Stimulated activated CD4-positive, alpha-beta T cell treated with anti-CD3 and anti-CD28 coated beads, Interleukin-12 subunit alpha, Interleukin-12 subunit beta, amount 100 ng/mL, for 4 hours (primary cell): ENCODE measurements at places on chromosomes 6 and 20.

DNA sequence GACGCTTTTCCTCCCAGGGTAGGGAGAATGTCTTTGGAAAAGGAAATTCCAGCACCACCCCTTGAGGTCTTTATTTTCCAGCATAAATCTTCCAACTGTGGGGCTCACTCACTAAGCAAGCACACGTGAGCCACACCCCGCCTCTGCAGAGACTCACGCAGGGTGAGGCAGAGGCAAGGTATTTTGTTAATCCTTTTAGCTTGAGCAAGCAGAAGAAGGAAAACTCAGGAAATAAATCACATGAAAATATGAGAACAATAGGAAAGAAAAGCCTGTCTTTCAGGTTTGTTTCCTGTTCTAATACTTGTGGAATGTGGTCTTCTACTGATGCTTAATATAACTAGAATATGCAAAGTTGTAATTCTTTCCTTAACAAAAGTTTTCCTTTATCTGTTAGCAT is 4.1 kb upstream of the PHACTR2 start:
- no peak for DNase-seq

DNA sequence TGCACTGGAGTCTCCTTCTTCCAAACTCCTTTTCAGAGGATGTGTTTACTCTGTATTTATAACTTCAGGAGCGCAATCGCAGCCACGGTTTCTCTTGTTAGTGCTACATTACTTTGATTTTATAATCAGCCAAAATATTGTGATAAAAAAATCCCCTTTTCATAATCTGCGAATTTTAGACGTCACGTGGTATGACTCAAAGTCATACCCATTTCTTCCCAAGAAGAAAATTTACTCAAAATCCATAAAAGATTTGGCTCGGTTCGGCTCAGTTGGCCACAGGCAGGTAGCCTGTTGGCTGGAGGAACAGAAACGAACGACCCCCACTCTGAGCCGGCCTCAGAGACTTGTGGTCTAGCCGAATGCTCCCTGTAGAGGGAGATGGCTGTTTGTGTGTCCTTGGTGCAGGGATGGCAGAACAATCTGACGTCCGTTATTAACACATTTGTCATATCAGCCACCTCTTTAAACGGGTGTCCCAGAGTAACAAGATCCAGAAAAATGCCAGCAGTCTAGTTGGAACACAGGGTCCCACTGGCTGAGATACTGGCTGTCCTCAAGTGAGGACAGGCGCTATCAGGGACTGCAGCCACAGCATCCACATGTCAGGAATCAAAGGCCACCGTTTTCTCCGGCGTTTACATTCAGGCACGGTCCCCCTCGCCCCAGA is 247.6 kb downstream of the DLL1 start:
- no peak for DNase-seq

DNA sequence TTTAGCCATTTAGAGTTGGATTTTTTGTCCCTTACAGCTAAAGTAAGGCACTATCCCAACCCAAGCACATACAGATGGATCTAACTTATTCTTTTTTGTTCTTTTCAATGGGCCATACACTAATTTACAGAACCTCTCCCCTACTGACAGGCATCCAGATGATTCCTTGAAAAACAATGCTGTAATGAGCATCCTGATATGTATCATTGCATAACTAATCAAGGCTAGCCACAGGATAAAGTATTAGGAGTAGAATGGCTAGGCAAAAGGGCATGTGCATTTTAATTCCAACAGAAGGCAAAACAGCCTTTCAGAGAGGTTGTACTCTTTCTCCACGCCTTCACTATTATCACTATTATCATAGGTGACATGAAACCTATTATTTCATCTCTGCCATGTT is 54.1 kb downstream of the ELOVL5 start:
- no peak for DNase-seq

GRCh38 chr20:20206788-20207187 is 154.5 kb downstream of the CFAP61 start:
- DNase-seq = no peak

GRCh38 chr6:158053377-158054313 is 72.0 kb downstream of the SYNJ2 start:
- DNase-seq = no peak

GRCh38 chr6:136440203-136440602 is 110.0 kb downstream of the MAP7 start:
- no peak for DNase-seq

DNA sequence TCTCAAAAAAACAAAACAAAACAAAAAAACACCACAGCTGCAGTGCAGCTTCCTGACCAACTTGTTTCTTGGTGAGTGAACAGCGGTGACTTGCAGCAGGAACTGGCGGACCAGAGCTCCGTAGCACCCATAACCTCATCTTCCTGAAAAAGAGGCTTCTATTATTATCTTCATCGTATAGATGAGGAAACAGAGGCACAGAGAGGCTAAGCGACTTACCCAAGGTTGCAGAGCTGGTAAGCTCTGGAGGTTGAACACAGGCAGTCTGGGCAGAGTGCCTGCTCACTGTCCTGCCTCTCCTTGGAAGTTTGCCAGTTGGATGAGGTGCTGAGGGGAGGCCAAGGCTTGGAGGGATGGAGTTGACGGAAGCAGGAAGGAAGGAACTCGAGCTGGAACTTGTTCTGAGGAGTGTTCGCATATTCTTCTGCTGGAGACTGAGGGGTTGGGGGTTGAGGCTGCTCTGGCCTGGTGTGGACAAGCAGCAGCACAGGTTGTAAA is 47.9 kb upstream of the CCDC167 start:
- DNase-seq = no peak

GRCh38 chr20:60086821-60087562 is 128.8 kb downstream of the CDH26 start:
- DNase-seq = no peak

- DNase-seq = no peak
Measured at GRCh38 chr20:5364136-5364821, 47.5 kb upstream of the PROKR2 start.

DNA sequence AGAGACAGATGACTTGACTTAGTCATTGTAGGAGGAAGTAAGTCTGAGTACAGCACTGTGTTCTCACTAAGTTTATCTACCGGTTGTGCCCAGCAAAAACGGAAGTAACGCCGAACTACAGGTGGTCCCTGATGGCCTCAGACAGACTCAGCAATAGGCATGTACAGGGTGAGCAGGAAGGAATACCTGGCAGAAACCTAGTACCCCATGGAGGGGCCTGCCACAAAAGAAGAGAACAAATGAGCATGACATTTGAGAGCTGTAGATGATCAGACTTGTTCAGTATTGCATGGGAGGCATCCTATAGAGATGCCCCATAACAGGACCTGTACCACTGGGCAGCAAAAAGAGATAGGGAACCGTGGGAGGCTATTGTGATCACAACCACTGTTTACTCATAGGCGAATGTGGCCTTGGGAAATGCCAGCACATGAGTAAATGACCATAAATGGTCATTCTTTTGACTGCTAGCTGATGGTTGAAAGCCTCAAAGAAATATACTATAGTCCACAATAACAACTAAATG is 106.4 kb upstream of the TAB2 start:
- no peak for DNase-seq

- DNase-seq = no peak
Measured at GRCh38 chr20:48719598-48720255, 108.1 kb downstream of the PREX1 start.

- DNase-seq = no peak
Measured at GRCh38 chr20:50543326-50543725, 33.1 kb downstream of the PTPN1 start.

DNA sequence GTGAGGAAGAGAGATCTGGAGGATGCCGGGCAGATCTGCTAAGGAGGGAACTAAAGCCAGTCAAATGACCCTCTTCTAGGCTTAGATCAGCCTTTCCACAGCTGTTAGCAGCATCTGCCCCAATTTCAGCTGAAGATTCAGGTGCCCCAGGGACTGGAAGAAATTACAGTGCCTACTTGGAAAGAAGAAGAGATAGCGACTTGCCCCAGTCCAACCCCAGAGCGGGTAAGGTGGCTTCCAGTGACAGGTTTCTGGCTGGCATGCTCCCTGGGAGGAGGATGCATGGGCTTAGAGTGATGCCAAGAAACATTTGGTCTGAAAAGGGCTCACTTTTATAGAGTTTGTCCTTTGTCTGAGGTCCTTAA is 620 bp downstream of the TJAP1 start:
- DNase-seq = no peak

DNA sequence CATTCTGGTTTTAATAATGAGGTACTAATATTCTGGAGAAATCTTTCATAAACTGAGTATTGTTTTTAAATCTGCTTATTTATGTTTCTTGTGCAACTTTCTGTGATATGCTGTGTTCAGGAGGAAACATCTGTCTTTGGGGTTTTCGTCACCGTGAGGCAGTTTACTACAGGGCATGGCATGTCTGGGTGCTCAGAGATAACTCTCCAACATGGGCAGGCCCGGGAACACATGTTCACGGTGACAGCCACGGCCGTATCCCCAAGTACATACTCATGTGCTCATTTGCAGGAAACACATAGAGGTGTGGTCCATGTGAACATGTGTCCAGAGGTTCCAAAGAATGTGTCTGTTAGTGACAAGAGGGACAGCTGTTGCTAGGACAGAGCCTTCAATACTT is 62.1 kb upstream of the CNKSR3 start:
- no peak for DNase-seq

GRCh38 chr20:10654250-10654610 is 19.6 kb downstream of the JAG1 start:
- DNase-seq = no peak

- DNase-seq = no peak
Measured at GRCh38 chr6:69105288-69105687, 470.2 kb downstream of the ADGRB3 start.

DNA sequence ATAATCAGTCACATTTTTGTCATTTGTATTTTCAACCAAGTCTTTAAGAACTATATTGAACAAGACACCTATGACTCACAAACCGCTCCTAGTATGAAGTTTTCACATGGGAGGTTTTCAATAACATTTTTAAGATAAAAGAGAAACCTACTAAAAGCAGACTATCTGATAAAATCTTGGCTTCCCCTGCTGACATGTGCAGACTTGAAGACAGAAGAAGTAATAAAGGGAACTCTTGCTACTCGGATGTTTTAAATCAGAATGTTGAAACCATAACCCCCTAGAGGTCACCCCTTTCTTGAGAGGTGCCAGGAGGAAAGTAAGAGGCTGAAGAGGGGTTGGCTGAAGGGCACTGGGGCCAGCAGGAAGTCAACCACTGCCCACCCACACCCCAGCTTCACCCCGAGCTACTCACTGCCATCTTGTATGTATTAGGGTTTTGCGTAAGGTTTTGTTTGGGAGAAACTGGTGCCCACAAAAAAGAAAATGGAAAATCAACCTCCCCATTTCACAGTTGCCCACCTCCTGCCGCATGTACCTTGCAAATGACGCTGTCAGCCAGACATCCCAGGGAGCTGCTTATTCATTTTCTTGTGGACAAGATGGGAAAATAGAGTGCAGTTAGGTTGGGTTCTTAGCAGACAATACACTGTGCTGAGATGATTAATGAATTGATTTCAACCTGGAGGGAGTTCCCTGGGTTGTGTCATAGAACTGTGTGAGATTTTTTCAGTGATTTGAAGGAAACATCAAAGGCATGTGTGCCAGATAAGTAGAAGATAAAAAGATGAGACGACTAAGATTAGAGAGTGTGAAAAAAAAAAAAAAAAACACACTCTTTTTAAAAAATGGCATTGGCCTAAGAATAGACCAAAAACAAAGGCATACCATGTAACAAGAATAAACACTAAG is 83.2 kb upstream of the TAB2 start:
- no peak for DNase-seq

DNA sequence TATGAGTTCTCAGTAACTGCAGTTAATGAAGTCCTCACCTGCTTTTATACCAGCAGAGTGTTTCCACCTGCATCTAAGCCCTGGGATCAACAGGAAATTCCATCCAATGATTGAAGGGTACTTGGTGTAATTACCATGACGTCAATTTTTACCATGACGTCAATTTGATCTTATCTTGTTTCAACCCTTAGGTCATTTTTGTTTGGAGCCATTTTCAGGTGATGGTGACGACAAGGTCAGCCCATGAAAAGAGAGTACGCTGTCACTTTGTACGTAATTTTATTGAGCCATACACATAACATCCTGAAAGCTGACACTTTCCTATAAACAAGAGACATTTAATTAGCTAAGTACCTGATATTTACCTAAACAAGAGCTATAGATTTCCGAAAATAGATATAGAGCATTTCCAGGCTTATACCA is at the start of gene CGA:
TSS of gene CGA (minus strand) at position 20 of the 423 bp plus-strand sequence. CDS start 6,906 bp downstream, outside the sequence.
- no peak for DNase-seq

DNA sequence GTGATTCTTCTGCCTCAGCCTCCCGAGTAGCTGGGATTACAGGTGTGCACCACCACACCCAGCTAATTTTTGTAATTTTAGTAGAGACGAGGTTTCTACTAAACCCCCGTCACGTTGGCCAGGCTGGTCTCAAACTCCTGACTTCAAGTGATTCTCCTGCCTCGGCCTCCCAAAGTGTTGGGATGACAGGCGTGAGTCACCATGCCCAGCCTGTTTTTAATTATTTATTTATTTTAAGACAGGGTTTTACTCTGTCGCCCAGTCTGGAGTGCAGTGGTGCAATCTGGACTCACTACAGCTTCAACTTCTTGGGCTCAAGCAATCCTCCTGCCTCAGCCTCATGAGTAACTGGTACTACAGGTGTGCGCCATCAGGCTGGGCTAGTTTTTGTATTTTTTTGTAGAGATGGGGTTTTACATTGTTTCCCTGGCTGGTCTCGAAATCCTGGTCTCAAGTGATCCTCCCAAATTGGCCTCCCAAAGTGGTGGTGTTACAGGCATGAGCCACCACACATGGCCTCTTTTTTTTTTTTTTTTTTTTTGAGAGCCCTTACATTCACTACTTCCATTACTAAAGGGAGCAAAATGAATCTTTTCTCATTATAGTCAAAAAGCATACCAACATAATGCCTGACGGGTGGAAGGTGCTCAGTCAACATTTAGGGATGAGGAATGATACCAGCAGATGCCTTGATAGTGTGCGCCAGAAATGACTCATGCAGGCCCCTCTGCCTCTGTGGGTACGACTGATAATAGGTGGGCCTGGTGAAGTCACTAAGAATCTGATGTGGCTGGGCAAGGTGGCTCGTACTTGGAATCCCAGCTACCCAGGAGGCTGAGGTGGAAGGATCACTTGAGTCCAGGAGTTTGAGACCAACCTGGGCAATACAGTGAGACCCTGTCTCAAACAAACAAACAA is 17.8 kb upstream of the RALGAPB start:
- DNase-seq = no peak

GRCh38 chr6:144898052-144898689 is 613.0 kb downstream of the UTRN start:
- DNase-seq = no peak

GRCh38 chr6:149441740-149442139 is 41.7 kb downstream of the SUMO4 start:
- DNase-seq = no peak

DNA sequence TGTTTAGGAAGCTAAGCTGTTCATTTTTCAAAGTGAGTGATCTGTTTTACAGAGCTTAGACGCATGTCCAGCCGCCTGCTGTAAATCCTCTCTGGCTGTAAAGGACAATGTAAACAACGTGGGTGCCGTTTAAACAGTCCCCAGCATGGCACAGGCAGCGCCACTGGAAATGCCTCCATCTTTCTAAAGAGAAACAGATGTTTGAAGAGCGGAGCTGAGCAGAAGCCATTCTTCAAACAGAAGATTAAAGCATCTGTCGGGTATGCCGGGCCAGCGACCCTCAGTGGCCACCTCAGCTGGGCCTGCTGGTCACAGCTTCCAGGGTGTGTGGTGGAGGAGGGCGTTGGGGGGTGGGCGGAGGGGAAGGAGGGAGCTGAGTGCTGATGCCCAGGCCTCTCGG is 138.6 kb downstream of the ERMARD start:
- no peak for DNase-seq
